ENCODE measurements at places on chromosomes 13 and 19.

- no peak for DNase-seq
Observed at GRCh38 chr13:45132369-45133064, 12.2 kb downstream of the GTF2F2 start.

DNA sequence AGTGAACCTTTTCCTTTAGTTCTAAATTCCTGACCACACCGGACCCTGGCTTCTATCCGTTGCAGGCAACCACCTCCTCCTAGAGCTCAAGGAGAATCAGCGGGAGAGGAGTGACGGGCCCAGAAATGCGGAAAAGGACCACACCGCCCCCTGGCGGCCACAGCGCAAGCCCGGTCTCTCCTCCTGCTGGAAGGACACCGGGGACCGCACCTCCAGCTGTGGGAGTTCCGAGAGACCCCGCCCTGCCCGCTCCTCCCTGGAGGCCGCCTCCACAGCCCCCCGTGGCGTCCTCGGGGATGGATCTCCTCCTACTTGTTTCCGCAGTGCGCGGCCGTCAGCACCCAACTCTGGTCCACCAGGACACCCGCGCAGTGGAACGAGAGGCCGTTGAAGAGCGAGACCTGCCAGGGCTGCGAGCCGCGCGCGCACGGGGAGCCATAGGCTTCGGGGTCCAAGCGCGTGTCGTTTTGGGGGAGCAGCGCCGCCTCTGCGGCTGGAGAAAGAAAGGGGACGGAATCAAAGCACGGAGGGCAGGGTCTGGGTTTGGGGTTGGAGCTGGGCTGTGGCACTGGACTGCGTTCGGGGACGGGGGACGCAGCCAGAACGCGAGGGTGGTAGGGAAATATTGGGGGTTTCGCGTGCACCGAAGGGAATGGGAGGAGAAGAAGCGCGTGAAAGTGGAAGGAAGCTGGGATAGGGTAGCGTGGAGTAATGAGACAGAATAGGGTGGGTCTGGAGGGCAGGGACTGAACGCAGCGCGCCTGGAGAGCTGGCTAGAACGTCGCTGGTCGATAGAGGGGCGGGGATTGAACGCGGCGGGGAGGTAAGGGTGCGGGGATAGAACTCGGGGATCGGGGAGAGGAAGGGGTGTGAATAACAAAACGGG is 2.5 kb downstream of the KLK10 start:
- DNase-seq: no peak

DNA sequence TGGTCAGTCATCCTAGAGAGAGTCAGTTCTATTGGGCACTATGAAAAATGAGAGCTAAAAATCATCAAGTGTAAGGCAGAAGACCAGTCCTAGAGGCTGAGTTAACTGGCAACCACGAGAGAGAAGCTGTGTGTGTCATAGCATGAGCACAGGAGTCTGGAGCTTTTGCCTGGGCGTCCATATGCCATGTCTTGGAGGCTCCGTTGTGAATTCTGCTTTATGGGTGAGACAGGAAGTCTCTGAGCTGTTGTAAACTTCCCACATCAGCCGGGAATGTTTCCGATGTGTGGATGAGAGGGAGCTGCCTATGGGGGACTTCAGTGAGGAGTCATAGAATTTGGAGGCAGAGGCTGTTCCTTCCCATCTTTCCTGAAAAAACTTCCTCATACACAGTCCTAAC is 120.0 kb downstream of the ITGBL1 start:
- DNase-seq: no peak

GRCh38 chr19:2494447-2495129 is 18.7 kb downstream of the GADD45B start:
- DNase-seq: no peak

DNA sequence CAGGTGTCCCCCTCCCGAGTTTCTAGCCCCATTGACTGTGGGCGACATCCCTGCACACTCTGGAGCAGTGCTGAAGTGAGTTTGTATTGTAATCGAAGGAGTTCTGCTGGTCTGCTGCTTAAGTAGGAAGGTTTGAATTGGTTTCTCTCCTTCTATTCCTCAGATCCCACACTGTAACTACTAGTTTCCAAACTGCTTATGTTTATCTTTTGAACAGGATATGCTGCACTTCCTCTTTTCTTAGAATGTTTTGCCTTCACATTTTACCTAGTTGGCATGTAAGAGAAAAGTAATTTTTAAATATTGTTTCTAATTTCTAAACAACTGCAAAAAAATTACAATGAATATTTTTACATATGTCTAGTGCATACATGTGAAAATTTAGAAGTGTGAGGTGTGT is 511.8 kb downstream of the KLF12 start:
- DNase-seq: no peak

DNA sequence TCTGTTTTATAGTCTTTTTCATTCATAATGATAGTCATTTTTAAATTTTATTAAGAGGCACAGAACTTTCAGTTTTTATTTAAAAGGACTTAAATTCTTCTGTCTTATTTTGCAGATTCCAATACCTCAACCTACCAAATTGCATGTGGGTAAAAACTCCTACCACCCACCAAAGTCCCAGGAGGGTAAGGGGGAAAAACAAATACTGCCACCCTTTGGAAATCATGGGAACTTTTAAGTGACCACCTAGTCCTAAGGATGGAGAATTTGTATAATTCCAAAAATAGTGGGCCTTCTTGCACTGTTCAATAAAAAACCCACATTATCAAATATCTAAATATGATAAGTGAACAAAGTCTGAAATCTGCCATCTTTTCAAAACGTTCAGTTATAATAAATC is 9.7 kb downstream of the SUPT20H start:
- no peak for DNase-seq

DNA sequence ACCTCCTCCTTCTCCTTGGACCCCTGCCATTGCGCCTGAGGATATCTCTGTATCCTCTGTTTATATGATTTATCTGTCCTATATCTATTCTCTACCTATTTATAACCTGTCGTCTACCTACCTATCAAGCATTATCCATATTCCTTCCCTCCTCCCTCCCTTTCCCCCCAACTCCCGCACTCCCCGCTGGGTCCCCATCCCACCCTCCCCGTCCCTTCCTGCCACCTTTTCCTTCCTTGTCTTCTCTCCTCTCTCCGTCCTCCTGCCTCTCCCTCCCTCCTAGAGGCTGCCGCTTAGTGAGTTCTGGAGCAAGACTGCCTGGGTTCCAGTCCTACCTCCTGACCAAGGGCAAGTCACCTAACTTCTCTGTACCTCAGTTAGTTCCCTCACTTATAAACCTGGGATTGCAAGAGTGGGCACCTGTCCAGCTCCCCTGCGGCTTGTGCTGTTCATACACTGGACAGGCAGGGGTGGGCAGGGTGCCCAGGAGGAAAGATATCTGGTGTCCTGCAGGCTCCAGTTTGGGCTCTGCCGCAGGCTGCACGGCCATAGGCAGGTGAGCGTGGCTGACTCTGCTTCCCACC is 16.1 kb downstream of the TTYH1 start:
- no peak for DNase-seq

- no peak for DNase-seq
Observed at GRCh38 chr13:86562866-86563265, 763.6 kb upstream of the SLITRK6 start.

DNA sequence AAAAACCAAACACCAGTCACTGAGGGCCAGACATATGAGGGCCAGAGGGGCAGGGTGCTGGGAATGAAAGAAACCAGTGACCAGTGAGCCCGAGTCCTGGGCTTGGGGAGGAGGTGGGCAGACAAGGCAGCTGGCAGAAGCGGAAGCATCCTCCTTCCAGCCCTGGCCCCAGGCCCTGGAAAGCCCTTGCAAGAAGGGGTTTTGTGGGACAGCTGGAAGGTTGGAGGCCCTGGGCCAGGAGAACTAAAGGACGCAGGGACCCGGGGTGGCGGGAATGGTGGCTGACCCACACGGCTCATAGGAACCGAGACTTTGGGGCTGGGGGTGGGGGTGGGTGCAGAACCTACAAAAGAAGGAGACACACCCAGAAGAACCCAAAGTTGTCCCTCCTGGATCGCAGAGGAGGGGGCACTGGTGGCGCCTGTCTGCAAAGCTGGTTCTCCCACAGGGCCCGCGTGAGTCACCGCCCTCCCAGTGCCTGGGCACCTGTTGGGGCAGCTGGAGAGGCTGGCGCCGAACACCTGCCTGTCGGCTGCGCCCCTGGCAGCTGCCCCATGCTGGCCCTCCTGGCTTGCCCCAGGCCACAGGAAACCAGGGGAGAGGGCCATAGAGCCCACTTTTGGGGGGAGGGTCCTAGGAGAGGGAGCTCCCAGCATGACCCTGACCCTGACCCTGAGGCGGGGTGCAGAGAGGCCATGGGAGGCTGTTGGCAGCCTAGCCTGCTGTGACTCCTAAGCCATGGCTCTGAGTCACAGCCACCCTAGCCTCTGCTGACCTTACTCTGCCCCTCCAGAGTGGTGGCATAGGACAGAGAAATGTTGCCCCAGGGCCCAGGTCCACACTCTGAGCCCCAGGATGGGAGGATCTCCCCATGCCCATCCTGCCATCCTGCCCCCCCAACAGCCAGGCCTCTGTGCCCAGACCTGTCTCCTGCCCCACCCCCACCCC is 802 bp downstream of the DMPK start:
- DNase-seq: no peak

DNA sequence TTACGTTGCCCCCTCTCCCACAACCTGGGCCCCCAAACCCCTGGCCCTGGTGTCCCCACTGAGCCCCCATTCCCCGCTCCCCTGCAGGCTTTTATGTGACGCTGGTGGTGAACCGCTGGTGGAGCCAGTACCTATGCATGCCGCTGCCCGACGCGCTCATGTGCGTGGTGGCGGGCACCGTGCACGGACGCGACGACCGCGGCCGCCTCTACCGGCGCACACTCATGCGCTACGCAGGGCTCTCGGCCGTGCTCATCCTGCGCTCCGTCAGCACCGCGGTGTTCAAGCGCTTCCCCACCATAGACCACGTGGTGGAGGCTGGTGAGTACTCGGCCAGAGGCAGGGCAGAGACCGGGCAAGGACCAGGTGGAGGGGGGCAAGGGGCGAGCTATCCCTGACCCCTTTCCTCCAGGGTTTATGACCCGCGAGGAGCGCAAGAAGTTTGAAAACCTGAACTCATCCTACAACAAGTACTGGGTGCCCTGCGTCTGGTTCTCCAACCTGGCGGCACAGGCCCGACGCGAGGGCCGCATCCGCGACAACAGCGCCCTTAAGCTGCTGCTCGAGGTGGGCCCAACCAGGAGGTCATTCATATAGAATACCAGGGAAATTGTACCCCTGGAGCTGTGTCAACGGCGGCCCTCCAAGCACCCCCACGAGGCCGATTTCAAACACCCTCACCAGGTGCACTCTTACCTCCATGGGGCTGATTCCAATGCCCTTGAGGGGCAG is 3.0 kb downstream of the BEST2 start:
- no peak for DNase-seq

Measured in vagina (tissue), 2 donors.